SIG-M5 (cell line): ENCODE measurements at places on chromosomes 6 and 20.

DNA sequence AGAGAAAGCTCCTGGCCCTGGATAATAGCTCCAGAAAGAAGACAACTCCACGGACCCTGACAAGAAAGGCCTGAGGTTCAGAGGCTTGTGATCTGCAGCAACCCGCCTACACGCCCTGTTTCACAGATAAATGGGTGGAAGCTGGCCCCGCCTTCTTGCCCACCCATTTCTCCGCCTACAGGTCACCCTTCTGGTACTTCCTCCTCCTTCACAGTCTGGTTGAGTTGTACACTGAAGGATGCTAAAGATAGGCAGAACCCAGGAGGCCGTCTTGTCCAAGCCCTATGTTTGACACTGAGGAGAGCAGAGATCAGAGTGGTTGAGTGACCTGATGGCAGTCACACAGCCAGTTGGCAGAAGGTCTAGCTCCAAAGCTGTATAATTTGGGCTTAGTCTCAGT is 34.2 kb upstream of the MDGA1 start:
- DNase-seq: no peak

DNA sequence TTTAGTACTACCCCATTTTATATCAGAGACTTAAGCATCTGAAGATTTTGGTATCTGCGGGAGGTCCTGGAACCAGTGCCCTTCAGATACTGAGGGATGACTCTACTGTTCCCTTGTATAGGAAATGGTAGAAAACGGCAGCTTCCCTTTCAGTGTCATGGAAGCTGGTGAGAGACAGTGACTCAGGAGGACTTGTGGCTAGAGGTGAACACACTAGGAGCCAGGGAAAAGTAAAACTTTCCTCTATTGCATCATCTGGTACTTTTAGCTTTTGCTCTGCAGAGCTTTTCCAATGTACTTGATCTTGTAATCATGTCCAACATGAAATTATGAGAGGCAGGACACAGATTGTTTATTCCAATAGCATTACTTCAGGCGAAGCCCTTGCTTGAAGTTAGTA is 45.0 kb downstream of the RNF144B start:
- no peak for DNase-seq

- no peak for DNase-seq
Measured at GRCh38 chr20:12072954-12073264, 155.2 kb downstream of the BTBD3 start.

- no peak for DNase-seq
Measured at GRCh38 chr20:11302436-11302835, 615.3 kb upstream of the BTBD3 start.

- DNase-seq: no peak
Measured at GRCh38 chr6:101666256-101666655, 272.7 kb downstream of the GRIK2 start.

- DNase-seq: no peak
Measured at GRCh38 chr6:134746140-134746539, 203.8 kb downstream of the ALDH8A1 start.

DNA sequence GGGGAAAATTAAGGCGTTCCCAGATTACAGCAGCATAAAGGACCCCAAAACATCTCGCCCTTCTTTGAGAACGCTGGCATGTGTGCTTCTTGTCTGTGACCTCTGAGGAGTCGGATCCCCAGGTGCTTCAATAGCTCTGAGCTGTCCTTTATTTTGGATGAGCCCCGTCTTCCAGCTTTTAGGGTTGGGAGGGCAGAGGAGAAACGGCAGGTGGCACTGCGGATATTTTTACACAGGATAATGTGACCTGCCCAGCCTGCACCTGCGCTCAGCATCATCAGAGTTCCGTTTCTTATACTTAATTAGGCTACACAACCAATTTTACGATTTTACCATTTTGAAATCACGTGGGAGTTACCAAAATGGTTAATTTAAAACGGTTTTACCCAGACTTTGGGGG is 147.7 kb upstream of the RPS6KA2 start:
- DNase-seq: no peak

DNA sequence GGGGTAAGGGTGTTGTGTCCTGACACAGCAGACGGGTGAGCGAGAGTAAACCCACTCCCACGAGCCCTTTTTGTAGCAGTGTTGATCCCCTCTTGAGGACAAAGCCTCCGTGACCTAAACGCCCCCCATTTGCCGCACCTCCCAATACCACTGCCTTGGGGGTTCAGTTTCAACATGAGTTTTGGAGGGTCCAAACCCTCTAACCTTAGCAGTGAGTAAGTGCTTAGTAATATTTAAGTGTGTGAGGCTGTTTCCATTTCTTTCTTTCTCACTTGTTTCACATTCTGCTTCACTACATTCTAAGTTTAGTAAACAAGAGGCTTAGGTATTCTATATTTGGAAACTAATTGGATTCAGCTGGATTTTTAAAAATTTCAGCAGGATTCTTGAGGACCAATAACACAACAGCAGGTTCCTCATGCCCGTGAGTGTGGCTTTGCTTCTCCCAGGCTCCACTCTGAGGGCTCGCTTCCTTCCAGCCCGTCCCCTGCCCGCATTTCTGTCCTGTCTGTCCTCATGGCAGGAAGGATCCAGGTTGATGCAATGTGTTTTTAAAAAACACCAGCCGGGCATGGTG is 41.2 kb downstream of the SNX9 start:
- DNase-seq: no peak

GRCh38 chr6:150722614-150723344 is 123.1 kb downstream of the PLEKHG1 start:
- no peak for DNase-seq

DNA sequence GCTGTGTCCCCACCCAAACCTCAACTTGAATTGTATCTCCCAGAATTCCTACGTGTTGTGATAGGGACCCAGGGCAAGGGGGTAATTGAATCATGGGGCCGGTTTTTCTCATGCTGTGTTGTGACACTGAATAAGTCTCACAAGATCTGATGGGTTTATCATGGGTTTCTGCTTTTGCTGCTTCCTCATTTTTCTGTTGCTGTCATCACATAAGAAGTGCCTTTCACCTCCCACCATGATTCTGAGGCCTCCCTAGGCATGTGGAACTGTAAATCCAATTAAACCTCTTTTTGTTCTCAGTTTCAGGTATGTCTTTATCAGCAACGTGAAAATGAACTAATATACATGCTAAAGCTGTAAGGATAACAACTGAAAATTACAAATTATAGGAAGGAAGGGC is 88.3 kb downstream of the CDYL start:
- DNase-seq: no peak

GRCh38 chr20:18754030-18754652 is 59.4 kb upstream of the SCP2D1 start:
- no peak for DNase-seq
